GM04503 (cell line): ENCODE measurements at places on chromosomes 3 and 15.

- DNase-seq = no peak
These were observed 21.8 kb upstream of the KLHL24 start for GRCh38 chr3:183613366-183614285.

- no peak for DNase-seq
These were observed 219.8 kb downstream of the FMN1 start for GRCh38 chr15:32974691-32975090.

DNA sequence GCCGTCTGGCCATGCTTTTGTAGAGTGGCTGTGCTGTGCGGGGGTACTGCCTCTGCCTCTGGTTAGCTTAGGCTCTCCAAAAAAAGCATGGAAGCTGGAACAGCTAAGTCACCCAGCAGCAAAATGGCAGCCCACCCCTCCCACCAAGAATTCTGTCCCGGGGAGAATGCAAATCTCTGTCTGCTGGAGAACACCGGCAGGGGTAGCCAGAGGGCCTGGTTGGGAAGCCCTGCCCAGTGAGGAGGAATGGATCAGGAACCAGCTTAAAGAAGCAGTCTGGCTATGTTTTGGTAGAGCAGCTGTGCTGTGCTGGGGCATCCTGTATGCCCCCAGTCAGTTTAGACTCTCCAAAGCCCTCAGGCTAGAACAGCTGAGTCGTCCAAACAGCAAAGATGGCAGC is 56.2 kb upstream of the PTPRG start:
- DNase-seq = no peak

- no peak for DNase-seq
These were observed 597.2 kb downstream of the EDEM1 start for GRCh38 chr3:5784690-5785089.

DNA sequence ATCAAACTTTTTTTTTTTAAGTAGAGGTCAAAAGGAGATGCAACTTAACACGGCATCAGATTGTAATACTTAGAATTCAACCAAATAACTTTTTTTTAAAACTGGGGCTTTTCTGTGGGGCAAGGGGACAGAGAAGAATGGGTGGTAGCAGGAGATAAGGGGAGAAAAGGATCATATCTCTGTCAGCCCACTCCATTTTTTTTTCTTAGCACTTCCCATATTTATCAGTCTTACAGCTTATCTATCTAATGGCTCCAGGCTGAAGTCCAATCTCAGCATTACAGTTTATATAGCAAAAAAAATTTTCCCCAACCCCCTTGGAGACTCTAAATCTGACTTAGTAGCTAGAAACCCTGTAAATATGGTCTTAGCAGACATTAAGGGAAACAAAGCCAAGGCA is 69.3 kb downstream of the PIK3R4 start:
- no peak for DNase-seq

- DNase-seq = no peak
These were observed 74.6 kb downstream of the IQSEC1 start for GRCh38 chr3:12998648-12999047.

DNA sequence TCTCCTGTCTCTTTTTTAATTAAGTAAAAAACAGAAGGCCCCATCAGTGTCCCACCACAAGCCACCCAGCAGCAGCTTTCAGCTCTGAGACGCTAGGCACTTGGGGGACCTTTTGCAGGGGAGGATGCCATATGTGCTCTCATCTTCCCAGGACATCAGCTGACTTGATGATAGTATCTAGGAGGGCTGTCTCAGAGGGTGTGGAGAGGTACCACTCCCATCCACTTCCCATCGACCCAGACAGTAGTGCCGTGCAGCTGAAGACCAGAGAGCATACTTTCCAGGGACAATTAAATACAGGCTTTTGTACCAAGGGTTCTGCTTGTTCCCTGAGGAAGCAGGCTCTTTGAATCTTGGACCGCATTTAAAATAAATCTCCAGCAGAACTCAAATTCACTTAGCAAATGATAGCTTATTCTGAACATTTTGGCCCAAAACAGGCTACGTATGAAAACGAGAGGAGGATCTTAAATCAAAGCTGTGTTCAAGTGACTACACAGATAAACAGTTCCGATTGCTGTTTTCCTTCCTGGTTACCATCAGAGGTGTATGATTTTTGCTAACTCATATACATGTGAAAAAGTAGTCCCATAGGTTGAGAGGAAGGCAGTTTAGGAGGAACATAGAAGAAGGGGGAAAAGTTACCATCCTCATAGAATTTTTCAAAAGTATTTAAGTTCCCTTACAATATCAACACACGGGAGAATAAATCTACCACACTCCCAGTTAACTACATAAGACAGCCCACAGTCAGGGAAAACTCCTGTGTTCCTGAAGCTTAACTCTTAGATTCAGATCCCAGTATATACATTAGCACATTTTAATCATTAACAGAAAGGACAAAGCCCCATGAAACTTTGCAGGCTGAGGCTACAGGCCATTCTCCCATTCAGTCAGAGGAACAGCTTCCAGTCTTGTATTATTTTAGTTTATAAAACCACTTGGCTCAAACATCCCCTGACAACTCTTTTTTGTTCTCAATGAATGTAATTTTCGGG is 9.5 kb downstream of the WNT5A start:
- DNase-seq = no peak

DNA sequence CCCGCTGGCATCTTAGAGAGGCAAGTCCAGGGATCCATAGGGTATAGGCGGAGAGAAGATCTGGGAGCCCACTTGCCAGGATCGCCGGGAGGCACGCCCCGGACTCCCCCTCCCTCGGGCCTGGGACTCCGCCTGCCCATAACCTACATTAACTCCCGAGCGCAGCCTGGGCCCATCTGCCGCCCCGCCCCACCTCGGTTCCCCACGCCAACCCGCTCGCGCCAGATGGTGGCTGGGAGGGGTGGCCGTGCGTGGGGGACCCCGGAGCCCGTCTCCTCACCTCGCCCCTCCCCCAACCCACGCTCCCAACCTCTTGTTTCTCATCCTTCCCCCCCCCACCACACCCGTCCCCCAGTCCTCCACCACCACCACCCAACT is 1.7 kb upstream of the DLL4 start:
- DNase-seq = no peak

DNA sequence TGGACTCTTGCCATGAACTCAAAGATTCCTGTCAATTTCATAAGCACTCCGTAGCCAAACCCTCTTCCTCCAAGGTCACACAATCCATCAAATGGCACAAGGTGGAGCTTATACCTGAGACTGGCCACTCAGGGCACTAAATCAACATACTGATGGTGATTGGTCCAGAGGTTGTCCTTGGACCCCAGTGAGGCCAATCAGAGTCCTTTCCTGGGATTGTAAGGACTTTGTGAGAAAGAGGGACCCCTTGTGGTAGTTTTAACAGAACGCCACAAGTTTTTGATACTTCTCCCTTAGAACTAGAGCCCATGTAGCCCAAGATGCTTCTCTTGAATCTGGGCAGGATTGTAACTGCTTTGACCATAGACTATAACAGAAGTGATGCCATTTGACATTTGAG is 44.4 kb upstream of the LARS2 start:
- no peak for DNase-seq

GRCh38 chr3:161576311-161576710 is 79.7 kb downstream of the OTOL1 start:
- DNase-seq = no peak

DNA sequence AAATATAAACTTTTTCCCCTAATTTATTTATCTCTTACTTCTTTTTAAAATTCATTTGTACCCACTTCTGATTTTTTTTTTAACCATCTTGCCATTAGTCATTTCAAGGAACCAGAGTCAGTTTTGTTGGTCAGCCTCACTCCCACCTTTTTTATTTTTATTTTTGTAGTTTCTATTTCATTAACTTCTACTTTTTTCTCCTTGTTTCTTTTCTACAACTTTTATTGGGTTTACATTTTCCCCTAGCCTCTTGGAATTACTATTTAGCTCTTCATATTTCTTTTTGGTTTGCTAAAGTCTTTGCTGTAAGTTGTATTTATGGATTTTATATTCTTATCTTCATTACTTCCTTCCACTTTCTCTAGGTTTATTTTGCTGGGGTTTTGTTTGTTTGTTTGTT is 13.7 kb upstream of the VEPH1 start:
- no peak for DNase-seq

GRCh38 chr3:32302601-32303398 is 64.3 kb downstream of the CMTM8 start:
- DNase-seq = no peak

DNA sequence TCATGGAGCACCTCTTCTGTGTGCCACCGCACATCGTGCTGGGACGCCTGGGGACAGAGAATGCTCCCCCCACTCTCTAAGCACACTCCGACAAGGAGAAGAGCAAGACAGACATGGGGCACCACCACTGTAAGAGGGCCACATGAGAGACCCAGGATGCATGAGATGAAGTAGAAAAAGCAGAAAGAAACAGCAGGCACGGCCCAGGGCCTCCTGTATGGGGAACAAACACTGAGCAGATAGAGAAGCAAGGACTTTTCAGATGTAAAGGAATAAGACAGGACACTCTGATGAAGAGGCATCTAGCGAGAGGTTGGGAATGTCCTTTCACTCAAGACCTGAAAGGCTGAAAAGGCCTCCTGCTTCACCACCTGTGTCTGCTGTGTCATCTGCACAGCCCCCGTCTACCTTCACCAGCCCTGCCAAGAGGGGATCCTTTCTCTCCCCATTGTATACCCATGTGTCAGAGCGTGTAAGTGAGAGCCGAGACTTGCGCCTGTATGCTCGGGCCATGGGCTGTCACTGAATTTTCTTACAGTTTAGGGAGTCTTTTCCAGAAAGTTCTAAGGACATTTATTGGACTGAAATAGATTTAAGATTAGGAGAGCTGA is 125.6 kb downstream of the LRRK1 start:
- no peak for DNase-seq

DNA sequence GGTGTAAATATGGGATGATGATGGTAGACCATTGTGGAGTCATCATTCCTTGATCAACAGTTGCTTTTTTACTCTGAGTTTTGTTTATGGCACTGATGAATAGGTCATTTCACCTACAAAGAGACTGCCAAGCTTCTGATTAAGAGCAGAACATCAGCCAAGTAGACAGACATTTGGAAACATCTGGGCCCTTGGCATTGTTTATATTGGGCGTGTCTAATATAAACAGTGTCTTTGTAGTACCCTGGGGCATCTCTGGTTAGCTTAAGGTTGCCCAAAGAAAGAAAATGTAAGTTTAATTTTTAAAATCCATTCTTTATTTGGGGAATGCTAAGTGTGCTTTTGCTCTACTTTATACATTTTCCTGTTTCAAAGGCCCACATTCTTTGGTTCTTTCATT is 377.0 kb downstream of the FEZF2 start:
- no peak for DNase-seq
